Stomach (tissue), 19 donors: ENCODE measurements at places on chromosomes 3 and 15. TPM values are rescaled to one million over a fixed set of nuclear protein-coding genes. Genes with fewer than 3 reads are reported as not detected.
A peak's percentile ranks its signal among the peaks of the same experiment; 100 is the strongest.

DNA sequence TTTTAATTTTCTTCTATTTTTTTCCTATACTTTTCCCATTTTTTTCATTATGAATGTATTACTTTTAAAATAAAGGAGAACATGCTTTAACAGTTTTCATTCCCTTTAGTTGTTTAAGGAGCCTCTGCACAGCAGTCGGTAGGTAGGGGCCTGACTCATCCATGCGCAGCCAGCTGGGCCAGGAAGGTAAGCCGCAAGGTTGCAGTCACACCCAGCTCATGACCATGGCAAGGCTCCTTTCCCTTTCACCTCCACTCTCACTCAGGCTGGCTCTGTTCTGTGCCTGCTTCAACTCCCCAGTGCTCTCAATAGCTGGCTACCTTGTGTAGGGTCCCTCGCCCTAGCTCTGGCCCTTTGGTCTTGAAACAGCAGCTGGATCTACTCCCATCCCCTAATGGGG lies 17.4 kb upstream of the ANKRD34C start:
- peak; percentile 63 for DNase-seq
- H3K36me3 ChIP-seq = no peaks in the 10 kb centered on the region
- no peak overlapping the region for H3K4me3 ChIP-seq
- no peaks in the 10 kb centered on the region for H3K27me3 ChIP-seq
- no peaks in the 10 kb centered on the region for H3K4me1 ChIP-seq

- no peaks in the 10 kb centered on the region for H3K36me3 ChIP-seq
- H3K4me3 ChIP-seq = peak overlapping the region; percentile 53
- peaks cover 73% of the 10 kb centered on the region for H3K4me1 ChIP-seq
- no peak for DNase-seq
- no peaks in the 10 kb centered on the region for H3K27me3 ChIP-seq
- H3K27ac ChIP-seq = peak overlapping the region; percentile 66
Observed at GRCh38 chr3:172520301-172520831, 2.9 kb downstream of the TNFSF10 start.

DNA sequence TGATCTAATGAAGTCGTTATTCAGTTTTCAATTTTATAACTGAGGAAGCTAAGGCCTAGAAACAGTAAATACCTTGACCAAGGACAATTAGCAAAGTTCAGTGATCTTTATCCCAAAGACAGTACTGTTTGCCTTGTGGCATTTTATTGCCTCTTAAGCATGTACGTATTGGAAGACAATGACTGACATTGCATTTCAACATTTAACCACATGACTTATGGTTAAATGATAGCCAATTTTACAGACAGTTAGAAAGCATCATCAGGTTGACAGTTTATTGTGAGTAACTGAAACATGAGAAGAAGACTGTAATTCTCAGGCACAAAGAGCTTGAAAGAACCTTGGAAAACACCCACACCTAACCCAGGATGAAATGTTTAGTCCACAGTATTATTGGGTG lies 390.8 kb upstream of the ZNF385D start:
- no peak overlapping the region for H3K4me3 ChIP-seq
- H3K27ac ChIP-seq = no peak overlapping the region
- no peak for DNase-seq
- H3K4me1 ChIP-seq = no peaks in the 10 kb centered on the region
- no peaks in the 10 kb centered on the region for H3K27me3 ChIP-seq

GRCh38 chr3:18345015-18345367 lies 80.1 kb downstream of the SATB1 start:
- no peaks in the 10 kb centered on the region for H3K27me3 ChIP-seq
- no peaks in the 10 kb centered on the region for H3K4me1 ChIP-seq
- no peak overlapping the region for H3K4me3 ChIP-seq
- peaks cover 17% of the 10 kb centered on the region for H3K36me3 ChIP-seq

DNA sequence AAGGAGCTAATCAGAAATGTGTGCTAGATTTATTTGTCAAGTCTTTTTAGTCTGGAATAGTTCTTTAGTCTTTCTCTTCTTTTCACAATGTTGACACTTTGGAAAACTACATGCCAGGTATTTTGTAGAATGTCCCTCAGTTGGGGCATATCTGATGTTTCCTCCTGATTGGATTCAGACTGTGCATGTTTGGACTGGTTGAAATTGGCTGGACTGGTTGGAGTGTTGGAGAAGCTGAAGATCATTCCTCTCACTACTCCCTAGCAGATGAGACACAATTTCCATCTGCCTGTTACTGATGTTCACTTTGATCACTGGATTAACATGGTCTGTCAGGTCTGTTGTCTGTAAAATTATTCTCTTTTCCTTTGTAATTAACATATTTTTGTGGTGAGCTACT lies 3.7 kb downstream of the NME9 start:
- DNase-seq = no peak
- no peak overlapping the region for H3K4me3 ChIP-seq
- no peak overlapping the region for H3K27ac ChIP-seq
- H3K36me3 ChIP-seq = no peaks in the 10 kb centered on the region

DNA sequence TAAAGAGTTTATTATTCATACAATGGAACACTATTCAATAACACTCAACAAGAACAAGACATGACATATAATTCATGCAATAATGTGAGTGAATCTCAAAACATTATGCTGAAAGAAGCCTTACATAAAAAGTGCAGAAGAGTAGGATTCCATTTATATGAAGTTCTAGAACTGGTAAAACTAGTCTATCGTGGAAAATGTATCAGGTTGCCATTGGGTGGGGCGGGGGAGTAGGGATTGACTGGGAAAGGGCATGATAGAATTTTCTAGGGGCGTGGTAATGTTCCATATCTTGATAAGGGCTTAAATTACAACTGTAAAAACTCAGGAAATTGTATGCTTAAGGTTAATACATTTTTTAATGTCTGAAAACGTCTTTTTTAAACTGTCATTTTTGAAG lies 247.9 kb downstream of the SATB1 start:
- no peak for DNase-seq
- H3K4me1 ChIP-seq = no peaks in the 10 kb centered on the region
- H3K27me3 ChIP-seq = no peaks in the 10 kb centered on the region
- H3K27ac ChIP-seq = no peak overlapping the region
- H3K36me3 ChIP-seq = no peaks in the 10 kb centered on the region

- no peak for DNase-seq
- H3K27me3 ChIP-seq = no peaks in the 10 kb centered on the region
- H3K4me3 ChIP-seq = peak overlapping the region; percentile 3
- no peak overlapping the region for H3K27ac ChIP-seq
Observed at GRCh38 chr3:7205535-7205934, 344.6 kb downstream of the GRM7 start.

- no peaks in the 10 kb centered on the region for H3K36me3 ChIP-seq
- no peak overlapping the region for H3K27ac ChIP-seq
- H3K4me1 ChIP-seq = no peaks in the 10 kb centered on the region
- no peak for DNase-seq
- H3K27me3 ChIP-seq = no peaks in the 10 kb centered on the region
- H3K4me3 ChIP-seq = no peak overlapping the region
Observed at GRCh38 chr3:147799601-147800000, 390.4 kb downstream of the ZIC1 start.

- H3K27me3 ChIP-seq = no peaks in the 10 kb centered on the region
- no peak for DNase-seq
- H3K4me1 ChIP-seq = no peaks in the 10 kb centered on the region
- peaks cover 4% of the 10 kb centered on the region for H3K36me3 ChIP-seq
- H3K27ac ChIP-seq = no peak overlapping the region
Observed at GRCh38 chr3:52874160-52874701, 23.1 kb downstream of the STIMATE start.

Gene PSTPIP1
- 2.4 TPM for total RNA-seq

DNA sequence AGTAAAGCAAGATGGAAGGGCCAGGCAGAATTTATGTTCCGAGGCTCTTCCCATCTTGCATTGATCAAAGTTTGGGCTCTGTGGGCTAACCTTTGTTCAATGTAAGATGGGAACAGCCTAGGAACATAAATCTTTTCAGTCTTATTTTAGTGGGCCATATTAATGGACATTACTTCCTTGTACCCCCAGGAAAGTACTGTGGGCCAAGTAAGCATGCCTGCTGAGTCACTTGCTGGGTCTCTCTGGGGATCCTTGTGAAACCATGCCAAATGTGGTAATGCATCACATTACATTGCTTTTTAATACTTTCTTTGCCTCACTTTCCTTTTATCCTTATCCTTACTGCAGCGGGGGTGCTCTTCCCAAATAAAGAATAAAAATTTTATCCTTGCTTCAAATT lies 349.5 kb upstream of the POU1F1 start:
- DNase-seq = no peak
- no peaks in the 10 kb centered on the region for H3K36me3 ChIP-seq
- no peak overlapping the region for H3K4me3 ChIP-seq
- no peak overlapping the region for H3K27ac ChIP-seq
- no peaks in the 10 kb centered on the region for H3K4me1 ChIP-seq
- H3K27me3 ChIP-seq = no peaks in the 10 kb centered on the region

DNA sequence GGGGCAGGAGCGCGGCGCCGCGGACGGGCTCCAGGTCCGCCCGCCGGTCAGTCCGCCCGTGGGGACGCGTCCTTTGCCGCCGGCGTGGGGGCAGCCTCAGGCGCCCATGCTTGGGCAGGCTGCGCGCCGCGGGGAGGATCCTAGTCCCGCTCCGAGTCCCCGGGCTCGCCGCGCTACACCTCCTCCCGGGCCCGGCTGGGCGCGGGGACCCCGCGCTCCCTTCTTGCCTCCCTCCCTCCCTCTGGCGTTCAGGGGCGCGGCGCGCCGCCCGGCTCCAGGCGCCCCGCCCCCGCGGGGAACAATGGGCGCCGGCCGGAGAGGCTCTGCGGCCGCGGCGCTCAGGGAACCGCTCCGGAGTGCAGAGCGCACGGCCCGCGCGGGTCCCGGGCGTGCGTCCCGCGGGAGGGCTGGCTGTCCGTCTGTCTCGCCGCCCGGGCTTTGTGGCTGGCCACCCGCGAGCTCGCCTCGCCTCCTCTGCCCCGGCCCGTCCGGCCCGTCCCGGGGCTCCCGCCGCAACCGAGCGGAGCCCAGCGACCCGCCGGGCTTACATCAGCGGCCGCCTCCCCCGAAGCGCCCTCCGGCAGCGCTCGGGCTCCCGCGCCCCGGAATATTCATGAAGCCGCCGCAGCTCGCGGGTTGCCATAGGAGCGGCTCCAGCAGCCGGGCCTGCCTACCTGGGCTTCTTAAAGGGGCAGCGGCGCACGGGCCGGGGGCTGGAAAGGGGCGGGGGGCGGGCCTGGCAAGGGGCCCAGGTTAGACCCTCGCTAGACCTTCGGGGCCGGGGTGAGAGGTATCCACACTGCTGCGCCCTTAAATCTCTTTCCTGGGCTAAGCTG lies at the start of gene HCN4:
HCN4 (minus strand) TSS at position 658 of the 836 bp plus-strand sequence. CDS start 688 bp downstream, outside the sequence.
- peak within 1 kb of the TSS; percentile 52 for H3K4me3 ChIP-seq
- H3K27me3 ChIP-seq = peaks cover 94% of the 10 kb centered on the region
- no peak within 1 kb of the TSS for H3K27ac ChIP-seq

DNA sequence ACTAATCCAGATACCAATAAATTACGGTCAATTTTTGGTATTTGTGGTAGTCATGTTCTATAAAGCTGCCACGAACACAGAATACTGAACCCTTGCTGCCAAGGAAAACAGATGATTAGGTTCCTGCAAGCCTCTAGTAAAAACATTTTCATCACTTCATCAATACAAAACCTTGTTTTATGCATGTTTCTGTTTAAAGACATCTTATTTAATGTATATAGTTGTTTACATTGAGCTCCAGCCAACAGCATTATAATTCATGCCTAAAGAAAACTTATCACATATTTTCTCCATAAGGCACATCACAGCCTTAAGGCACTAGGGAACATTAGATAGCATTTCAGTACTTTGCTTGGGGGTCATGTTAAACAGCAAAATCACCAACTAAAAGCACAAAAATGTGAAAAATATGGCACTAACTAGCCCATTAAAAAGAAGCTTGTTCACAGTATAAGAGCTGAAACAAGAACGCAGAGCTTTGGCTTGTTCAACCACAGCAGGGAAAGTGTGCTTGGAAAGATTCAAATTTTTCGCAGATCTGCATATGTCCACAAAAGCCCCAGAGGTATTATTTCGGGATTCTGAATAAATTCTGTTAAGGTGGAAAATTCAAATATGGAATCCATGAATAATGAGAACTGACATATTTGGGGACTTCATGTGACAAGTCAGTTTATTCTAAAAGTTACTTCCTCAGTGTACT lies 27.7 kb downstream of the POLQ start:
- no peak for DNase-seq
- H3K27ac ChIP-seq = no peak overlapping the region
- no peaks in the 10 kb centered on the region for H3K36me3 ChIP-seq
- H3K4me3 ChIP-seq = no peak overlapping the region

Gene TMEM40
- total RNA-seq = not detected

DNA sequence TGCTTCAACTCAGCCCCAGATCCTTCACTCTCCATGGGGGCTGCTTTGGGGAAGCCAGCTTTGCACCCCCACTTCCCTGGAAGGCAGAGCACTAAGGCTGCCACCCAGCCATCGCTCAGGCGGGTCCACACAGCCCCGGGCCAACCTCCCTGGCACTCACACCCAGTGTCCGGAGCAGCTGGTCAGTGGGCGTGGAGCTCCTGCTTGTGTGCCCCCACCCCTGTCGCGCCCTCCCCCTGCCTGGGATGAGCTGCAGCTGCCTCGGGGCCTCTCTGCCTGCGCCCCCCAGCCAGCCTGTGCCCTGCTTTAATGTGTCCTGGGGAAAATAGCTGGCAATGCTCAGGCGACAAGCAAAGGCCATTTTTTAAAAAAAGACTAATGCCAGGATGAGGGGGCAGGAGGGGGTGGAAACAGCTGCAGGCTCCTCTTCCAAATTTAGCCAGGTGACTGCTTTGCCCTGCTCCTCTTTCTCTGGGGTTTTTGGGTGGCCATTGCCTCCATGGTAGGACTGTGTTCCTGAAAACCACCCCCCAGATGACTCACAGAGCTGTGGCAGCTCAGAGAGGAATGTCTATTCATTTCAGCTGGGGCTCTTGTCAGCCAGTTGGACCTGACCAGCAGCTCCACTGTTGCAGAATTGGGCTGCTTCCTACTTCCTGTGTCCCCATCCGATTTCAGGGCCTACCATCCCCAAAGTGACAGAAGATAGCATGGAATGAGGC lies 65.0 kb downstream of the CEMIP start:
- H3K4me1 ChIP-seq = no peaks in the 10 kb centered on the region
- no peak overlapping the region for H3K27ac ChIP-seq
- H3K4me3 ChIP-seq = no peak overlapping the region

Gene TRH
- total RNA-seq = not detected

Gene ERICH6
- not detected for total RNA-seq

- DNase-seq = peak; percentile 12
- H3K27me3 ChIP-seq = no peaks in the 10 kb centered on the region
- no peak overlapping the region for H3K27ac ChIP-seq
- no peak overlapping the region for H3K4me3 ChIP-seq
- no peaks in the 10 kb centered on the region for H3K36me3 ChIP-seq
- no peaks in the 10 kb centered on the region for H3K4me1 ChIP-seq
Observed at GRCh38 chr3:154872074-154872473, 208.0 kb upstream of the MME start.

- no peak for DNase-seq
- H3K4me1 ChIP-seq = no peaks in the 10 kb centered on the region
- no peaks in the 10 kb centered on the region for H3K27me3 ChIP-seq
- no peaks in the 10 kb centered on the region for H3K36me3 ChIP-seq
- H3K27ac ChIP-seq = no peak overlapping the region
Observed at GRCh38 chr3:10350324-10350985, 29.5 kb upstream of the SEC13 start.
